Adipocyte (in vitro differentiated cells): ENCODE measurements at places on chromosomes 2 and 18.

- no peak for DNase-seq
These were observed 25.7 kb downstream of the MBOAT2 start for GRCh38 chr2:8977758-8978157.

- no peak for DNase-seq
These were observed 86.9 kb upstream of the MAPK4 start for GRCh38 chr18:50472941-50473340.

- DNase-seq = no peak
These were observed 186.5 kb upstream of the SKOR2 start for GRCh38 chr18:47438001-47438400.

- no peak for DNase-seq
These were observed 21.8 kb upstream of the GRB14 start for GRCh38 chr2:164642946-164643555.

DNA sequence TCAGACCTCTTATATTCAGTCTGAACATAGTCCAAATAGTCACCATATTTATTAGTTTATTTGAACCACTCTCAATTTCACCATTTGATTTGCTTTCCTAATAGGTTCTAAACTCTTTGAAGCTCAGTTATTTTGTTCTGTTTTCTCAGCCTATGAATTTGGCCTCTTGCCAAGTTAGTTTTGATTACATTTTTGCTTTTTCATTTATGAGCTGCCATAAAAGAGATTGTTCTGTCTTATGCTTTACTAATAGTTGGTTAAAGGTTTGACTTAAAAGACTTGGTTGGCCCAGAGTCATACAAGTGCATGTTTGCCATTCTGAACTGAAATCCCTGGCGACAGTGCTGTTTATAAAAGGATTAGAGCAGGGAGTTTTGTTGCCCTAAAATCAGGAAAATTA lies 85.9 kb upstream of the RANBP2 start:
- DNase-seq = no peak

GRCh38 chr2:84278386-84278785 lies 180.7 kb downstream of the SUCLG1 start:
- DNase-seq = no peak

GRCh38 chr2:46411985-46412384 lies 67.4 kb upstream of the TMEM247 start:
- DNase-seq = no peak

DNA sequence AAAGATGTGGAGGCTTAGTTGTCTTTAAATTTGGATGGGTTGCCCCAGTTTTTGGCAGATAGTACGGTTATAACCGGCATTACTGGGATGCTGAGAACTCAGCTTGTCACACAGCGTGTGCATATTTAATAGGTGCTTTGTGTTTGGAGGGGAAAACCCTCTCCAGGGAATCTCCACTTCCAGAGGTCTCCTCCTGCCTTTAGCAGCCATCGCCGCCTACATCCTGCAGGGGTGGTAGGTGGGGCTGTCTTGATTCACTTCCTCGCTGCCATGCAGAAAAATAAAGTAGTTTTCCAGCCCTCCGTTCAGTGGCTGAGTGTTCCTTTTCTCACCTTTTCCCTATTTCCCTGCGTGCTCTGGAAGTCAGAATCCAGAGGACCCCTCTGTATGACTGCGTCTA lies 76.4 kb downstream of the ITGB1BP1 start:
- DNase-seq = no peak

DNA sequence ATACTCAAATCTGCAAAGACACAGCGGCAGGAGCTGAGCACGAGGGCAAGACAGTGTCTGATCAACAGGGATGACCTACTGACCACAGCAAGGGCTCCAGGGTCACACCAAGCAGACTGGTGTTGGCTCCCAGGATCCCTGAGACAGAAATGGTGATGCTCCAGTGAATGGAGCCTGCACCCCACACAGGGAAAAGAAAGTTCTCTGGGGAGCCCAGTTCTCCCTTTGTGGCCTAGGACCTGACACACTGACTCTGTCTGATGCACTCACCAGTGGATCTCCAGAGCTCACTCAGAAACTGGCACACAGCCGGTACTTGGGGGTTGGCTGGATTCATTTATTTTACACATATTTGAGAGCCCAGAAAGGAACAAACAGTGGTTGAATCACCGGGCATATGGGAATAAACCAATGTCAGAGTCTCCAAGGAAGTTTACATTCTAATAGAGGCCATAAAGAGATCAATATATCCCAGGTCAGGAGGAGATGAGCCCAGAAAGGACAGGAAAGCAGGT lies 215.6 kb upstream of the ARL4C start:
- no peak for DNase-seq

DNA sequence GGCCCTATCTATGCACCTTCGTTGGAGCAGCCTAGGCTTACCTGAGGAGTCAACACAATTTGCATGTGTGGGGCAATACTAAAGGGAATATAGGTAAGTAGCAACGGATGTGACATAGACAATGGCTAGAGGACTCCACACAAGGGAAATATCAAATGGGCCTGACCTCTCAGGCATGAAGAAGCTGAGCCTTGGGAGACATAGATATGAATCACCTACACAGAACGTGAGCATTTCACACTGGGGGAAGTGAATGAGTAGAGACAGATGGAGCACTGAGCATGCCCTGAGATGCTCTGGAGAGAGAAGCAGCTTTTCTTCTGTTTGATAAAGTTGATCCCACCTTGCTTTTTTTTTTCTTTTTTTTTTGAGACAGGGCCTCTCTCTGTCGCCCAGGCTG lies 97.9 kb downstream of the ATL2 start:
- no peak for DNase-seq

DNA sequence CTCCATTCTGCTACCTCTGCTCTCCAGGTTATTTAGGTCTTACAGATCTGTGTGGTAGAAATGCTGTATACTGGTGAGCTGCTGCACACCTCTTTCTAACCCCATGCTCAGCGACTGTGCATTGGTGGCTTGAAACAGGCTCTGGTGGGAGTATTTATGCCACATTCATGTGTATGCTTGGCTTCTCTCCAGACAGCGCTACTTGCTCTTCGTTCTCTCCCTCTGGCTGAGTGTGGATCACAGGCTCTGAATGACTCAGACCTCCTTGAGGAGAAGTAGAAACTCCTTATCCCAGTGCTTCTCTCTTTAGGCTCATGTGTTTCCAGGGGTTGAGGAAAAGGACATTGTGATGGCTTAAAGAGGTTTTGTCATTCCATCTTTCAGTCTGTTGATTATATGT lies 54.9 kb downstream of the FHOD3 start:
- peak; percentile 91 for DNase-seq

DNA sequence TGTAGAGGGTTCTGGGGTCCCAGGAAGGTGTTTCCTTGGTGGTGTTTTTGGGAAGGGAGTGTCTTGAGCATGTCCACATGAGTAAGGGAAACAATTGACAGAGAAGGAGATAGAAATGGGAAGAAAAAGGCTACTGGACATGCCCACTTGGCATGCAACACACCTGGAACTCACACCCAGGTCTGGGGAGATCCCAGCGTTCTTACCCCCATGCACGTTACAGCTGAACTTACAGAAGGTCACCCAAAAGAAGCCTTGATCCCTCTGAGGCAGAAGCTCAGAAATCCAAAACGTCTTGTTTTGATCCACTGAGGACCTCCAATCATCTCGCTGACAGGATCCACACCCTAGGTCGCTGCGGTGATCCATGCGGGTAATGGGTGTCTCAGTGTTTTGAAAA lies 142.0 kb downstream of the ZNF516 start:
- no peak for DNase-seq

DNA sequence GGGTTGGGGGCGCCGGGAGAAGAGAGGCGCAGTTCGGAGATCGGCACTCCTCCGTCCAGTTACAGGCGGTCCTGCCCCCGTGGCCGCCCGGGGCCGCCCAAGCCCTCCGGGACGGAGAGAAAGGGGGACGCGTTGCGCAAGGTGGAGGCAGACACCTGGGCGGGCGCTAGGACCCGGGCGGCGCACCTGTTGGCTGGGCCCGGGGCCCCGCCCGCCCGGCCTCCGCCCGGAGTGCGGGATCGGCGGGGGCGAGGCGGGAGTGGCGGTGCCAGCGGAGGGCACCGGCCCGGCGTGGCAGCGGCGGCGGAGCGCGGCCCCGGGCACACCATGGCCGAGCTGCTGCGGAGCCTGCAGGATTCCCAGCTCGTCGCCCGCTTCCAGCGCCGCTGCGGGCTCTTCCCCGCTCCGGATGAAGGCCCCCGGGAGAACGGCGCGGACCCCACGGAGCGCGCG lies at the start of gene SGPP2:
SGPP2 (plus strand) TSS at position 268 of the 453 bp plus-strand sequence; CDS start at position 328, 60 bp downstream.
- no peak for DNase-seq

DNA sequence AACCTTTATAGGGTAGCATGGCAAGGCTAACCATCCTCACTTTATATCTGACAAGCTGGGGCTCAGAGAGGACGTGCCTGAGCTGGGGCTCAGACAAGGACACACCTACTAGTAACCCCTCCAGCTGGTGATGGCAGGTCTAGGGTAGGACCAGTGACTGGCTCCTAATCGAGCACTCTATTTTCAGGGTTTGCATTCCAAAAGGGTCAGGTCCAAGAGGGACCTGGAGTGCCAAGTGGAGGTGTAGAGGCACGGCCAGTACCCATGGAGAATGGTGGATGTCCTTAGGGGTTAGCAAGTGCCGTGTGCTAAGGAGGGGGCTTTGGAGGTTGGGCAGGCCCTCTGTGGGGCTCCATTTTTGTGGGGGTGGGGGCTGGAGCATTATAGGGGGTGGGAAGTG lies 1.2 kb upstream of the DES start:
- no peak for DNase-seq

DNA sequence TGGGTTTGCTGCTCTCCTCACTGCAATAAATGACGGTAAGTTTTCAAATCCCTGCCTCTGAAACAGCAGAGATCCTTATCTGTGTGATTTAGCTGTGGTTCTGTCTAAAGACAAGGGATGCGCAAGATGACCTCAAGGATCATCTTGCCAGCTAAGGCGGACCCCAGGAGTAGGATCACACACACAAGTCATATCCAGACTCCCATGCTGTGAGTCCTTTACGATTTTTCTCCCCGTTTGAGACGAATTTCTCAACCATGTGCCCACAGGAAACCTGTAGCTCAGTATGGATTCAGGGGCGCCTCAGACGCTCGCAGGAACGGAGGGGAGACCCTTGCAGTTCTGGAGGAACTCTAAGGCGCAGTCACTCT lies 11.1 kb upstream of the DCTN1 start:
- peak; percentile 53 for DNase-seq

GRCh38 chr2:64716569-64716968 lies 62.9 kb upstream of the SERTAD2 start:
- DNase-seq = no peak

DNA sequence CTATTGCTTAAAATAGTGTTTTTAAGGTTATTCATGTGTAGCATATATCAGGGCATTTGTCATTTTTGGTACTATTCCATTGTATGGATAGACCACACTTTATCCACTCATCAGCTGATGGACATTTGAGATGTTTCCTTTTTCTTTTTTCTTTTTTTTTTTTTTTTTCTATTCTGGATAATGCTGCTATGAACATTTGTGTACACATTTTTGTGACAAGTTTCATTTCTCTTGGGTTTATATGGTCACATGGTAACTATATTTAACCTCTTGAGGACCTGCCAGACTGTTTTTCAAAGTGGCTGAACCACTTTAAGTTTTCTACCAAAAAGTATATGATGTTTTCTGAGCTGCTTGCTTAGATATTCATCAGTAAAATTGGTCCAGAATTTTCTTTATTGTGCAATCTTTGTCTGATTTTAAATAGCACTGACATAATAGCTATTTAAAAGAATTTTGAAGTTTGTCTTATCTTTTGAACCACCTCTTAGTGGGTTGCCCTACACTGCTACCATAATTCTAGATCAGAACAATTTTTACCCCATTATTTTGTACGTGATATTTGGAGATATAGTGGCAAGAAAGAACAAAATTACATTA lies 219.4 kb upstream of the SIX3 start:
- peak; percentile 59 for DNase-seq

DNA sequence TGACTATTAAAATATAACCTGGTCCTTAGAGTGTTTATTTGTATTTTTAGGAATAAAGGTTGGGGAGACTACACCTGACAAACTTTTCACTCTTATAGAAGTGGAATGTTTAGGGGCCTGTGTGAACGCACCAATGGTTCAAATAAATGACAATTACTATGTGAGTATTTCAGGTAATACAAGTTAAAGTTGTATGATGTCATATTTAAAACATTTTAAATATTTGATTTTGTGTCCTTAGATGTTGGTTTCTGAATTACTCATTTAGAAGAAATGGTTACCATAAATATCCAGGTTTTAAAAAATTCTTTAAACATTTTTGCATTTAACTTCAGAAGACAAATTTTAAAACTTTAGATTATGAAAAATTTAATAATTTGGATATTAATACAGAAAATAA lies 11.8 kb upstream of the ANKRD12 start:
- no peak for DNase-seq

GRCh38 chr2:141591787-141592186 lies 539.0 kb downstream of the LRP1B start:
- no peak for DNase-seq

- DNase-seq = peak; percentile 25
These were observed 77.2 kb downstream of the LTBP1 start for GRCh38 chr2:33023728-33024500.

- no peak for DNase-seq
These were observed 18.7 kb upstream of the GMPPA start for GRCh38 chr2:219480004-219480403.

- peak; percentile 45 for DNase-seq
These were observed 496.9 kb upstream of the VRK2 start for GRCh38 chr2:57549642-57550102.

DNA sequence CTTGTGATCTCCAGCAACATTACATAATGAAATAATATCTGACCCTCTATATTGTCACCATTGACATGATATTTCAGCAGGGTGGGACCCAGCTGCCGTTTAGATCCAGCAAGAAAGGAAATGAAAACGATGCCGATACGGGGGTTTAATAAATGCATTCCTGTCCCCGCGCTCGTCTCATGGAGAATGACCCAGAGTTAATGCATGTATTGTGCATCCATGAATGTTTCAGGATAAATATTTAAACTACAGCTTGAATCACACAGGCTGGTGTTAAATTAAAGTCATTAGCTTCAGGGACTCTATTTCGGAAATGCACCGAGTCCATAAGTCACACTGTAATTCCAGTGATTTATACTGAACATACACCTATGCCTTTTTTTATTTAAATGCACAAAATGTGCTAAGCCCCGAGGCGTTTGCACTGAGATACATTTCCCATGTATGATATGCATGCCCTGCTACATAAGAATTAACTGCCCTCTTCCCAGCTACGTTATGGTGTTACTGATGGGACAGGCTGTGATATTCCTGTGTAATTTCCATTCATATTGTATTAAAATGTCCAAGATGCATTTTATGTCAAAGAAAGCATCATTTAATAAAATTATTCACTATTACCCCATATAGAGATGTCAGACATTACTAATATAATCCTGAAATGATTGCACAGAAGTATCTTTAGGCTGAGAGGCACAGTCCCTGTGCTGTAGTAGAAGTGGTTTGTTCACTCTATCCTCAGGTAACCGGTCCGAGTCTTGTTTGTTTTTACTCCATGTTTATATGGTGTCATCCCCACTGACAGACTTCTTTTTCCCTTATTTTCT lies 109.3 kb upstream of the ZNF516 start:
- DNase-seq = no peak
